ENCODE measurements at places on chromosomes 11 and 22. TPM values are rescaled to one million over a fixed set of nuclear protein-coding genes. Genes with fewer than 3 reads are reported as not detected.

DNA sequence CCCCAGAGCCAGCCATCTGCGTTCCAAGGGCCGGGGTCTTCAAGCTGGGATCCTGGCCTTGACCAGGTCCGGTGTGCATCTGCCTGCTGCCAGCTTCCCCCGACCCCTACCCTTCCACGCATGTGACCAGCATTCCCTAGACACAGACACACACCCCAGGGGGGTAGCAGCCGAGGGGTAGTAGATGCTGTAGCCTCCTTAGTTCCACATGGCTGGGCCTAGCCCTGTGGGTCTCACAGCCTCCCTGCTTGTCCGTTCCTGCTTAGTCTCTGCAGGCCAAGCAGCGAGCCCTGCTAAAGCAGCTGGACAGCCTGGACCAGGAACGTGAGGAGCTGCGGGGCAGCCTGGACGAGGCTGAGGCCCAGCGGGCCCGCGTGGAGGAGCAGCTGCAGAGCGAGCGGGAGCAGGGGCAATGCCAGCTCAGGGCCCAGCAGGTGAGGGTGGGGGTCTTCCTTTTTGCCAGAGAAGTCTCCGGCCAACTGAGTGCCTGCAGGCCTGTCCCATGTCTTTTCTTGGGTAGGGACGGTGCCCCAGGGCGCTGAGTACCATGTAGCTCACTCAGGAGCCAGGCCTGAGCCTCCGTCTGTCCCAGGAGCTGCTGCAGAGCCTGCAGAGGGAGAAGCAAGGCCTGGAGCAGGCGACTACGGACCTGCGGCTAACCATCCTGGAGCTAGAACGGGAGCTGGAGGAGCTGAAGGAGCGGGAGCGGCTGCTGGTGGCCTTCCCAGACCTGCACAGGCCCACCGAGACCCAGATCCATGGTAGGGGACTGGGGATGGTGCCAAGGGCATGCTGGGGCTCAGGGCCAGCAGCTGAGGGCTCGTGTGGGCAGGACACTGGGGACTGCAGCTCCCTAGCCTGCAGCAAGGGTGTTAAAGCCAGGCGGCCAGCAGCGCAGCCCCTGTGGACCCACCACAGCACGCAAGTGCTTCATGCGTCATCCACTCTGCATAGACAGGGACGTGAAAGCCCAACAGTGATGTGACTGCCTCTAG is 13.6 kb downstream of the RNF215 start:
- H3K4me3 ChIP-seq: no peak overlapping the region
- peaks cover 8% of the 10 kb centered on the region for H3K36me3 ChIP-seq
- H3K27me3 ChIP-seq: peaks cover 7% of the 10 kb centered on the region
- H3K4me1 ChIP-seq: peaks cover 16% of the 10 kb centered on the region
- no peak overlapping the region for H3K27ac ChIP-seq

OR10S1 gene
- not detected for total RNA-seq

UBQLN3 gene
- 1.1 TPM for total RNA-seq

- no peak for DNase-seq
- no peak overlapping the region for H3K4me3 ChIP-seq
- no peaks in the 10 kb centered on the region for H3K36me3 ChIP-seq
- H3K27me3 ChIP-seq: no peaks in the 10 kb centered on the region
- no peak overlapping the region for H3K27ac ChIP-seq
These were observed 15.0 kb downstream of the PTPRJ start for GRCh38 chr11:47995360-47995769.

DNA sequence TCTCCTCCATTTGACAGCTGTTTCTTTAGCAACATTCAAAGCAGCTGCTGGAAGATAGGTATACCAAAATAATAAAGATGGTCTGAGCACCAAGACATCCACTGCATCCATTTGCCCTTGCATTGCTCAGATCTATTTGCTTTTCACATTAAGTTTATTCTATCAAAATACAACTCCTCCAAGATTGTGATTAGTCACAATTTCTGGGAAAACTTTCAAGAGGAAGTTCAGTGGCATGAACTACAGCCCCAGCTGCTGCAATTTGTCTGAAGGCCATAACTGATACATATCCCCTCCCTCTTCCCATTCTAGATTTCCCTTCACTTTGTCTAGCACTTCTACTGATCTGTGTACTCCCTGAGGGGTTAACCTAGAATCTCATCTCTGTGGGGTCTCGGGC is 117.5 kb upstream of the CEP126 start:
- H3K27me3 ChIP-seq: no peaks in the 10 kb centered on the region
- DNase-seq: no peak
- no peak overlapping the region for H3K4me3 ChIP-seq
- H3K4me1 ChIP-seq: no peaks in the 10 kb centered on the region
- no peaks in the 10 kb centered on the region for H3K36me3 ChIP-seq
- no peak overlapping the region for H3K27ac ChIP-seq
